ENCODE measurements at places on chromosomes 3 and 15.

DNA sequence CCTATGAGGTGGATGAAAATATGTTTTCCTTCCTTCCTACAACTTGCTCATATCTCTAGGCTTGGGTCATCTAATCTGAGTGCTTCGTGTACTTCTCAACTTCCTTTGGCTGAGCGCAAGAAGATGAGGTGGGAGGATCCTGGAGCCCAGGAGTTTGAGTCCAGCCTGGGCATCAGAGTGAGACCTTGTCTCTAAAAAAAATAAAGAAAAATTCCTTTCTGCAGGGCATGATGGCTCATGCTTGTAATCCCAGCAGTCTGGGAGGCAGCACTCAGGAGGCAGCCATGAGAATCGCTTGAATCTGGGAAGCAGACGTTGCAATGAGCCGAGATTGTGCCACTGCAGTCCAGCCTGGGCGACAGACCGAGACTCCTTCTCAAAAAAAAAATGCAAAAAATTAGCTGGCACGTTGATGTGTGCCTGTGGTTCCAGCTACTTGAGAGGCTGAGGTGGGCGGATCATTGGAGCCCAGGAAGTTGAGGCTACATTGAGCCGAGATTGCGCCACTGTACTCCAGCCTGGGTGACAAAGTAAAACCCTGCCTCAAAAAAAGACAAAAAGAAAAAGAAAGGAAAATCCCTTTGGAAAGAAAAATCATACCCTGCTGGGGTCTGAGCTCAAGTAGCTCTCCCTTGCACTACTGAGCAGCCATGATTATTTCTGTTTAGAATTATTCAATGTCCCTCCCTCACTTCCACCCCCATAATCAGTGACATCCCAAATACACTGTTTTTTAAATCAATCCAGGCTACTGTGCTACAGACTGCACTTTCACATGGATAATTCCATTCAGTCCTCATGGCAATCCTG, 28.0 kb upstream of the RAB11A start:
- no peak for DNase-seq

DNA sequence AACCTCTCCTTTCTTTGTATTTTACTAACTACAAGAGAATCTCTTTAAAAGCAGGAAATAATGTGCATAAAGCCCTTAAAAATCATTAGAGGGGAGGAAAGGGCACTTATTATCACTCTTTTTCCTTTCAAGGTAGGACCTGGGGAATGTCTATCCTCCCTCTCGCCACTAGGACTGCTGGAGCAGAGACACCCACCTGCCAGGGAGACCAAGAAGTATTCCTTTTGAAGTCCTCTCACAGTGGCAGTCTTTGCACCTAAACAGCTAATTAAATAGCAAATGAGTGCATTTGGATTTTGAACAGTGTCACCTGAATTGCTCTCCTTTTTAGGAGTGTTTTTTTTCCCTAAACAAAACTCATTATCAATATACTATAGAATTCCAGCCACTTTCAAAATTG, 874.1 kb downstream of the ZPLD1 start:
- DNase-seq: no peak

- DNase-seq: no peak
These were observed 562.3 kb downstream of the PDCD6IP start for GRCh38 chr3:34360713-34361112.

DNA sequence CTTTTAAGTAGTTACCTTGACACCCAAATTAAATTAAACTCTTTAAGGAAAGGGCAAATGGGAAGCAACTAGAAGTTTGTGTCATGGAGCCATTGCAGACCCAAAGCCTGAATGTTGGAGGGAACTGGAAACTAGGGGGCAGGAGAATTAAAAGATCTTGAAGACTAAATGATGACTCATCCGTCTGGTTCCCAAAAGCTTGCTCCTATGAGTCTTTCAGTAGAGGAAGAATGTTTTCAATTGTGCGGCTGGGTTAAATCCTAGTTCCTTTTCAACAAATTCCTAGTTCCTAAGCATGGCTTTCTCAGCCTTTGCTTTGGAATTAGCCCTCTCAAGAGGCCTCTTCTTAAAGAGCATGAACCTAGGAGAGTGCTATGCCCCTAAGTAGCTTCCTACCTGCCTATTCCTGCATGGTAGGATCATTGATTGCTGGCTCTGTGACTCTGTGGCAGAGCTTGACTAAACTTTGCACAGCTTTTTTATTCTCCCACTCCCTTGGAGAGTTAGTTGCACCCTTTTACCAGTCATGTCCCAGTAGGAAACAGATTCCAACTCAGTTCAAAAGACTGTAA, 17.7 kb downstream of the CLEC3B start:
- peak; percentile 72 for DNase-seq

DNA sequence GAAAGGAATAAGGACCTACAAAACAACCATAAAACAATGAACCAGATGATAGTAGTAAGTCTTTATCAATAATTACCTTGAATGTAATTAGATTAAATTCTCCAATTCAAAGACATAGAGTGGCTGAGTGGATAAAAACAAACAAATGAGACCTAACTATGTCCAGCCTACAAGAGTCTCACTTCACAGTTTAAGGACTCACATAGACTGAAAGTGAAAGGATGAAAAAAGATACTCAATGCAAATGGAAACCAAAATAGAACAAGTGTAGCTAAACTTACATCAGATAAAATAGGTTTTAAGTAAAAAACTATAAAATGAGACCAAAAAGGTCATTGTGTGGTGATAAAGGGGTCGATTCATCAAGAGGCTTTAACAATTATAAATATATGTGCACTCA, 21.9 kb upstream of the NR1I2 start:
- no peak for DNase-seq

Measured in HTR-8/SVneo (cell line).